ENCODE measurements at places on chromosomes 6 and 20.

DNA sequence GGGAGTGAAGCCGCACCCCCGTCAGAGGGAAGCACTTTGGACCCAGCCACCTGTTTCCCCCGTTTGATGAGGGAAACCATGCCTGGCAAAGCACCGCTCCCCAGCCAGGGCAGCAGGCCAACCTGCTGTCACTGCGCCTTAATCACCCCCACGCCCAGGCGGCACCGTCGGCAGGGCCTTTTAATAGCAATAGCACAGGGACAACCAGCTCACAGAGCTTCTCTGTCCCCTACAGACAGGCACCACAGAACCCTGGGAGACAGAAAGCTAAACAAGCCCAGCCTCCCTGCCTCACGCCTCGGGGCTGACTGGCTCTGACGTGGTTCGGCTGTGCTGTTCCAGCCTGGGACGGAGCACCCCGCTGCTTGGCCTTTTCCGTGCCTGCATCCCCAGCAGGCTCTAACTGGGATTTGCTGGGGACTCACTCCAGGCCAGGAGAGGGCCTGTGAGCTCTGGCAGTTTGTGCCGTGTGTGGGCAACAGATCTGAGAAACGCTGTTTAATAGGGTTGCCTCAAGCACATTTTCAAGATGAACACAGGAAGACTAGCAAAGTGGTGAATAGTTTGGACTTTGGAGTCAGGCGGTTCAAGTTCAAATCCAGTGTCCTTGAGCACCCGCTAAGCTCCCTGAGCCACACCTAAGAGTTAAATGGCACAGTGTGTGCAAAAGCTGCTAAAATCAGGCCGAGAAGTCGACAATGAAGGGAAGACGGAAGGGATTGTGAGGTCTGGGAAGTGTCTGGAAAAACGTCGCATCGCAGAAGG is 223.8 kb downstream of the NRN1 start:
- DNase-seq = no peak

- no peak for DNase-seq
These were observed 42.9 kb downstream of the POU3F2 start for GRCh38 chr6:98877250-98877649.

DNA sequence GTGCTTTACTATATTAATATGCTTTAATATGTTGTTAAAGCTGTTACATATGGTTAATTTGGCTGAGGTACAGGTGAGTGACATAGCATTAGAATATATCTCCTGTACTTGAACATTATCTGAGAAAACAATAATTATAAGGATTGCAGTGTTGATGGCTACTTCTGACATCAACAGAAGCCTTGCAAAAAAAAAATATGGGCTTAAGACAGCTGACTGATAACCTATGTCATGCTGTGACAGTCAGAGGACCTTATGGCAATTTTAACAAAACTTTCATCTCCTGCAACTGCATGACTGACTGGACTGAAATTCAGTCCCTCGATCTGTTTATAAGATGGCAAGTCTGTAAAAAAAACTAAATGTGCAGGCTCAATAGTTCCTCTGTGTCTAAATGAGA is 27.5 kb upstream of the TBX18 start:
- DNase-seq = no peak

DNA sequence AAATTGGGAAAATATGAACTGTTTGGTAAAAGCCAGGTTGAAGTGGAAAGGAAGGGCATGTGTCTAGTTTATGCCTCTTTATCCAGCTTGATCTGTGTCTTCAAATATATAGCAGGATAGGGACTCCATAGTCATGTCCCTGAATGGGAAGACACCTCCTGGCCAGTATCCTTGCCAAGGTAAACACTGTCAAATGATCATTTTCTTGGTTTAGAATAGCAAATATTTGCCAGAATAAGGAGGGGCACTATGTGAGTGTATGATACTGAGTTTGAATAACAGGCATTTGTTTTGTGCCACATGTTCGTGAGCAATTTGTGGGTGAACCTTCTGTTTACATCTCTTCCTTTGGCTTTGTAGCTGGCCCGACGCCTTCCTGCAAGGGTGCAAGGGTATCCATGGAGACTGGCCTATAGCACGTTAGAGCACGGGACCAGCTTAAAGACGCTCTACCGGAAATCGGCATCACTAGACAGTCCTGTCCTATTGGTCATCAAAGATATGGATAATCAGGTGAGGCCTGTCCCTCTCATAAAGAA is 34.2 kb upstream of the HINT3 start:
- no peak for DNase-seq

DNA sequence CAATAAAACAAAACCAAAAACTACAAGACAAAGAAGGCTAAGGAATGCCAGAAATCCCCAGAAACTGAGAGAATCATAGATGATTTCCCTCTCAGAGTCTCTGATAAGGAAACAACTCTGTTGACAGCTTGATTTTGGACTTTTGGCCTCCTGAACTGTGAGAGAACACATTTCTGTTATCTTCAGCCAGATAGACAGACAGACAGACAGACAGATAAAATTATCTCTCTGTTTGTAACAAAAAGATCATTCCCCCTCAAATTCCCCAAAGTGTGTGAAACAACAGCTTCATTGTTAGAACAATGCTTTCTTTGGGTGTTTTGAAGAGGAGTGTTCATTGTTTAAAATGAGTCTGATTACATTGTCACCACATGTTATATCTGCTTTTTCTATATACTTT is 148.2 kb downstream of the BCKDHB start:
- DNase-seq = no peak

- DNase-seq = no peak
These were observed 119.9 kb upstream of the PREP start for GRCh38 chr6:105522626-105523322.

Data from epithelial cell of proximal tubule (primary cell).